Nephron progenitor cell (in vitro differentiated cells): ENCODE measurements at places on chromosomes 2 and 18.

- no peak for DNase-seq
Measured at GRCh38 chr2:54904836-54905235, 145.4 kb downstream of the RTN4 start.

GRCh38 chr2:29691391-29691950 lies 229.9 kb downstream of the ALK start:
- no peak for DNase-seq

DNA sequence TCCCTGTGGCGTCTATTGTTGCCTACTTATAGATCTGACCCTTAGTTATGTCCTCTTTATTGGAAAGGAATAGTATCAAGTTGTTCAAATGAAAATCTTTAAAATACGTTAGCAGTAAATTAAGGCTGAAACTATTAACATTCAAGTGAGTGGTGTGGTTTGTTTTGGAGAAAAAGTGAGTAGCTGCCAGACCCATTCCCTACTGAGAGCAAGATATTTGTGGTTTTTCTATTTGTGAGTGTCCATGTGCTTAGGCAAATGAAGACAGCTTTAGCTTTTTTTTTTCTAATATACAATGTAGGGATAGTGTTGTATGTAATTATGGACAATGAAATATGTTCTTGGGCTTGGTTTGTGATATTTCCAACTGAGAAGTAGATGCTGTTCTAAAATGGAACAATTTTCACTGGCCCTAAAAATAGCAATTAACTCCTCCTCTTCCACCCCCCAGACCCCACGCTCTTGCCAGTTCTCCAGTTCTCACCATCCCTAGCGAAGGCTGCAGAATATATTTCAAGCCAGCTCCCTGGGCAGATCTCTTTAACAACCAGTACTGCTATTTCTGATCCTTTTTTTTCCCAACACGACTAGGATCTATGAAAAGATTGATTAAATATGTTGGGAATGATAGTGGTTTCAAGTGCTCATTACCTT lies 83.1 kb downstream of the CCDC85A start:
- DNase-seq: no peak

GRCh38 chr18:32026491-32027086 lies 8.0 kb downstream of the RNF125 start:
- DNase-seq: no peak

- no peak for DNase-seq
Measured at GRCh38 chr2:237935740-237936452, 30.9 kb upstream of the UBE2F start.

- DNase-seq: no peak
Measured at GRCh38 chr18:9092665-9093064, 9.8 kb upstream of the NDUFV2 start.

DNA sequence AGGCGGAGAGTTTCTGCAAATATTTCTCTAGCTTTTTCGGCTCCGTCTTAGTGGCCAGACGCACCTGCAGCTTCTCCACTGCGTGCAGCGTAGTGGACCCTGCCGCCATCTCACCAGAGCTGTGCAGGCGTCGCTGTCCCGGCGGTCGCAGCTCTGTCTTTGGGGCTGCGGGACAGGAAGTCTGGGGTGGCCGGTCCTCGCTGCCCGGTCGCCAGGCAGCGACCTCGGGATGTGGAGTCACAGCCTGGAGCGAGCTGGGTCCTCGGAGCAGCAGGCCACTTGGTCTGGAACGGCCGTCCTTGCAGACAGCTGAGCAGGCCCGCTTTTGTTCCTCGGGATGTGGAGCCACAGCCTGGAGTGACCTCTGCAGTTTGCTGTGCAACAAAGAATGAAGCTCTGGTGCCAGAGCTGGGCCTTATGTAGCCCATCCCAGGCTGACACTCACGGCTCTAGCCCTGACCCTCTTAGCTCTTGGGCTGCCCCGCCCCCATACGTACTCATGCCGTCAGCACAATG lies at the start of gene ELOA2:
ELOA2 (minus strand) TSS at position 466 of the 516 bp plus-strand sequence; CDS start at position 109, 357 bp downstream.
- DNase-seq: no peak

GRCh38 chr2:239719791-239720360 lies 305.3 kb downstream of the NDUFA10 start:
- DNase-seq: no peak

DNA sequence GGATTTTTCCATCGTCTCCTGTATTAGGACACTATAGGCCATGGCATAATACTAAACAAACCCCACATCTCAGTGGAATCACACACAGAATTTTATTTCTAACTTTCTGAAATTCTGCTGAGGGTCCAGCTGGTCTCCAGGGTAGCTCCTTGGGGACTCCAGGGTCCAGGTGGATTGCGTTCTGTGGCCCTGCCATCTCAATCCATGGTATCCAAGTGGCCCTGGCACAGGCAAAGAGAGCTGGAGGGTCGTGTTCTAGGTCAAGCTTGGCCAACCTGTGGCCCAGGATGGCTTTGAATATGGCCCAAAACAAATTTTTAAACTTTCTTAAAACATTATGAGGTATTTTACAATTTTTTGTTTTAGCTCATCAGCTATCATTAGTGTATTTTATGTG lies 134.6 kb downstream of the CTIF start:
- no peak for DNase-seq

- DNase-seq: no peak
Measured at GRCh38 chr18:9095297-9096006, 7.0 kb upstream of the NDUFV2 start.

DNA sequence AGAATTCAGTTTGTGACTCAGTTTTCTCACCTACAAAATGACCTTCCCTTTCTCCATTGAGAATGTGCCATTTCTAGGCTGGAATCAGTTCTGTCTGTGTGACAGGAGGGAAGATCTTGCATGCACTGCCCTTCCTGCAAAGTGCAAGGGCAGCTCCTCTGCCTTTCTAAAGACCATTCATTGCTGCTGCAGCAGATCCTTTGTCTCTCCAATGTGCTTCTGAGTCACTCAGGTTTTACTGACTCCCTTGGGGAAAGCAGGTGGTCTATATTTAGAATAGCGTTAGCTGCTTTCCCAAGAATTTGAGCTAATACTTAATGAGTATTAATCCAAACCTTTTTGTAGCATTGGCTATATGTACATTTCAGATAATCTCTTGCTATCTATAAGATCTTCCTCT lies 62.5 kb downstream of the DAW1 start:
- DNase-seq: no peak

DNA sequence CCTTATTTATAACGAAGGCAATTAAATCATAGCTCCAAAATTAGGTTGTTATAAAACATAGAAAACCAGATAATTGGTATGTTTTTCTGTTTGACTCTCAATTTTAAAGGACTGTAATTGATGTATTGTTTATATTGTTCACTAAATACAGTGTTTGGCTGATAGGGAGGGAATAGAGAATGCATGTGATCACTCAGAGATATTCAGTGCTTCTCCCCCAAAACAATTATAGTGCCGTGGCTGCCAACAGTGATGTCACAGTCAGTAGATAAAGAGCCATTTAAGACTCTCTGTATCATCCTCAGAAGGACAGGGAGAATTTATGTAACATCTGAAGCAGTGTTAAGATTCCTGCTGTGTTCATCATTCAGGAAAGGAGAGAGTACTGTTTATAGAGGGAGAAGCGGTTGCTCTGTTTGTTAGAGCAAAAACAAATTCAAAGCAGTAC lies 69.6 kb downstream of the PHLPP1 start:
- DNase-seq: no peak

- no peak for DNase-seq
Measured at GRCh38 chr18:22667616-22668422, 250.1 kb upstream of the CTAGE1 start.

GRCh38 chr18:21915546-21915945 lies 175.0 kb downstream of the MIB1 start:
- no peak for DNase-seq

DNA sequence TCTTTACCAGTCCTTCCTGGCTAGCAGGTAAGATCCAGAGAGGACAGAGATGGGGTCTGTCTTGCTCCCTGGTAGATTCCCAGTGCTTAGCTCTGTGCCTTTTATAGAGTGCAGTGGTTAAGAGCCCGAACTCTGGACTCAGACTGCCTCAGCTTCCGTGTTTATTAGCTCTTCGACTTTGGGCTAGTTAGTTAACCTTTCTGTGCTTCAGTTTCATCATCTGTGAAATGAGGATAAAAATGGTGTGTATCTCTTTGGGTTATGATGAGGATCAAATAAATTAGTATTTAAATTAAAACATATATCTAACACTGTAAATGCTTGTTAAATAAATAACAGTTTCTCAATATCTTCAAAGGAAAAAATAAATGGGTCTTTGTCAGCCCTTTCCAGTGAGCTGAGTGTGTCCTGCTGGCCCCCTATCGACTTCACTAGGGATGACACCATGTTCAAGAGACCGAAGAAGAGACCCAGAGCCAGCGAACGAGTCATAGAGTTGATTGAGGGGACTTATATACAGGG lies 38.2 kb downstream of the CERS6 start:
- peak; percentile 13 for DNase-seq

DNA sequence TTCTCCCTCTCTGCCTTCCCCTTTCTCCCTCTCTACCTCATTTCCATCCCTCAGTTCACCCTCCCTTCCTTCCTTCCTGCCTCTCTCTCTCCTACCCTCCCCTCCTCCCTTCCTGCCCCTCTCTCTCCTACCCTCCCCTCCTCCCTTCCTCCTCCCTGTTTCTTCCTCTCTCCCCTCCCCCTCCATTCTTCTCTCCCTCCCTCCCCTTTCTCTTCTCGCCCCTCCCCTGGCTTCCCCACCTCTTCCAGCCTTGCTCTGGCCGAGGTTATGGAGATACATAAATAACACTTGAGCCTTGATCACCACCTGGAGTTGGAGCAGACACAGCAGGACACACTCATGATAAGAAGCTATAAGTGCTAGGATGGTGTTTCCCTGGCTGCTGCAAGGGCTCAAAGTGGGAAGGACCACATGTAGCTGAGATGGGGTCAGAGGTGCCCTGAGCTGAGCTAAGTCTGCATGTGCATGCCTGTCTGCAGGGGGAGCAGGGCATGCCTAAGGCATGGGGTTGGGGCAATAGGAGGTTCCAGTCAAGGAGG lies 326.1 kb upstream of the HS6ST1 start:
- DNase-seq: no peak

DNA sequence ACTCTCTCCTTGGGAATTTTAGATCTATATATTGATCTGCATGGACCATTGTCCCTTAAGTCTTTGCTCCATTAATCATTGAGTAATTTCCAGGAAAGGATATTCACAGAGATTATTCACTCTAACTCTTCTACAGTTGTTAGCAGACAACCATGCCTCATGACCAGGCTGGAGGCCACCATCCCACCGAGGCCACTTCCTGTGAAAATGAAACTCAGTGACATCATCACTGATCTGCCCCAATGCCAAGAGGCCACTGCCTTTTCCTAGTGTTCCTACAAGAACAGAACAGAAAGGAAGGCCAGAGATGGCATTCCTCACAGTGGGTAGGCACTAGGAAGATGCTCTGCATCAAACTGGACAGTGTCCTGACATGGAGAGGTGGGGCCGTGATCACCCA lies 161.3 kb downstream of the DTNA start:
- DNase-seq: no peak

GRCh38 chr18:55234366-55235093 lies 275.3 kb upstream of the CCDC68 start:
- peak; percentile 77 for DNase-seq

- no peak for DNase-seq
Measured at GRCh38 chr2:239285932-239286230, 114.9 kb downstream of the HDAC4 start.

DNA sequence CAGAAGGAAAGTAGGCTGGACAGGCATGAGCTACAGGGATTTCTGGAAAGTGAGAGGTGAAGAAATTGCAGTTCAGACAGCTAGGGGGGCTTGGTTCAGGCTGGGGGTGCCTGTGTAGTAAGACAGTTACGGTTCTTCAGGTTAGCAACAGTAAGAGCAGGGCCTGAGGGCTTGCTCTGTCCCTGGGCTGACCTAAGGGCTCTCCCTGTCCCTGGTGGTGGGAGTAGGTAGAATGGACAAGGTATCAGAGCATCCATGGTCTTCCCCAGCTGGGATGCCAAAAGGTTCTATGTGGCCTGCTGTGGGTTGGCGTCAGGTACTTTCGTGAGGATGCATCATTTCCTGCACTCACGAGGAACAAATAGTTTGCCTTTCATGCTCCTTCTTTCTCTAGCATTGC lies 34.6 kb upstream of the TACR1 start:
- no peak for DNase-seq

GRCh38 chr2:235612181-235612950 lies 118.5 kb downstream of the AGAP1 start:
- DNase-seq: no peak

GRCh38 chr2:237064203-237065070 lies 21.3 kb upstream of the COPS8 start:
- no peak for DNase-seq

GRCh38 chr2:8710951-8711350 lies 29.1 kb downstream of the ID2 start:
- DNase-seq: no peak

DNA sequence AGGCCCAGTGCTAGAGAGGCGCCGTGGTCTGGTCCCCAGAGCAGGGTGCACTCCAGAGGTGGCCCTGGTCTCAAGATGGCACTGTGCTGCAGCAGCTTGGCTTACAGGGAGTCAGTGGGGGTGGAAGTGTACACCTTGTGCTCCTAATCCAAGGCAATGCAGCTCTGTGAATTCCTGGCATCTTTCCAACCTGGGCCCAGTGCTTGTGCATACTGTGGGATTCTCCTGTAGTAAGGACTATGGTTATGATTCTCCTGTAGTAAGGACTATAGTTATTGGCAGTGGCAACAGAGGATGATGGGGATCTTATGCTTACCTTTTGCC lies 616.7 kb upstream of the REG3G start:
- no peak for DNase-seq

DNA sequence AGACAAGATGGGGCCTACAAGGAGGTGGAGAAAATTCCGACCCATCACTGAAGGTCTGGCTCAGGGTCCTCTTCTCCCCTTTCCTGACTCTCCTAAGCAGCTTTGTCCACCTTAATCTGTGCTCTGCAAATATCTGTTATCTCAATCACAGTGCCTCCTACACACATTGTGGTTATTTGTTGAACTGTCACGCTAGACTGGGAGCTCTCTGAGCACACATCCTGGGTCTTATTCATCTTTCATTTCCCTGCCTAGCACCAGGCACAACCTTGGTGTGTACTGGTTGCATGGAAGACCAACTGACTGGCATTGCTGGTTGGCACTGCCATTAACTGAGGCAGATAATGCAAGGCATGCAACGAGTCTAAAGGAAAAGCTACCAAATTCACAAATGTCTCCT lies 122.9 kb upstream of the ST6GAL2 start:
- no peak for DNase-seq

DNA sequence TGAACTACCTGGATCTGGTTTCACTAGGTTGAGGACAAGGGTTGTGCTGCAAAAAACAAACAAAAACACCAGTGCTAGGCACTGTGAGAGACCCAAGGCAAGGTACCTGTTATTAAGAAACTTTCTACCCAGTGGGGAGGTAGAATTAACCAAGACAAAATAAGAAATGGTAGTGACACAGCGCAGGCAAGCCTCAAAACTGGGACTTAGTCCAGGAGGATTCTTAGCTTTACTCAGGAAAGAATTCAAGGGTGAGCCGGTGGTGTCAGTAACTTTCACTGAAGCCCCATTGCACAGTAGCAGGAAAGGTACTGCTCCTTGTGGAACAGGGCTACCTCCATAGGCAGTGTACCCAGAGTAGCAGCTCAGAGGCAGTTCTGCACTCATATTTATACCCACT lies 131.6 kb downstream of the SCG2 start:
- no peak for DNase-seq

GRCh38 chr2:139214801-139215200 lies 434.6 kb upstream of the NXPH2 start:
- no peak for DNase-seq
